Activated naive CD4-positive, alpha-beta T cell (primary cell): ENCODE measurements at places on chromosomes 1 and 21.

GRCh38 chr1:97837161-97837560, 83.7 kb downstream of the DPYD start:
- DNase-seq: no peak

DNA sequence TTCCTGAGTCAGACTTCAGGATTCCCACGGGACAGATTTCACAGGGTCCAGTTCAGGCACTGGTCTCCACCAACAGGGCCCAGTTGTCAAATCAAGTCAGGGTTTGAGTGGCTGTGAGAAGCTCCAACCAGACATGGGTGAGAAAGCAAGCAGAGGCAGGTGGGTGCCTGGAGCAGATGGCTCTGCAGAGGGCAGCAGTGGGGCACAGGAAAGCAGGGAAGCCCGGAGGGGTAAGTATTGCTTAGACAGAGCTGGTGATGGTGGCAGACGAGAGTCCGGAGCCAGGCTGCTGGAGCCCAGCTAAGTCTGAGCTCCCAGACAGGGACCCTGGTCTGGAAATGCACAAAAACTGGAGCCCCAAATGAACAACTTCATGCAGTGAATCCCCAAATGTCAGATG, 40.4 kb downstream of the RIMS3 start:
- no peak for DNase-seq

DNA sequence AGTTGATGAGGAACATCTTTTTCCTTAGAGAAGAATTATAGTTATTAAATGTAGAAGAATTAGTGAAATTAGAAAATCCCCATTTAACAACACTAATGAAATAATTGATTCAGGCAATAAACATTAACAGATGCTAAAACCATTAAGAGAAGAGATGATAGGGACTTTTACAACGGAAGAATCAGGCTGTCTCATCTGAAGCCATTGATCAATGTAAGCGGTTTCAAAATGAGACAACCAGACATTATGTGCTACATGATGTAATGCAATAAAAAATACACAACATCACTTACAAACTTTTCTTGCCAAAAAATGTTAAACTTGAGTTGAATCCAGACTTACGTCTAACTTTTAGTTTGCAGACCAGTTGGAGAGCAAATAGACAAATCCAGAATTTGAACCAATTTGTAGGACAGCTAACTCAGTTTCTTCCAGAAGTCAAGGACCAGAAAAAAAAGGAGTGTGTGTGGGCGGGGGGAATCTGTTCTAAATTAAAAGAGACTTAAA, 165.4 kb upstream of the DPT start:
- DNase-seq: no peak

GRCh38 chr1:2372551-2373490, 18.5 kb downstream of the MORN1 start:
- DNase-seq: no peak
